Pulmonary artery endothelial cell (primary cell): ENCODE measurements at places on chromosomes 2 and 18. TPM values are rescaled to one million over a fixed set of nuclear protein-coding genes. Genes with fewer than 3 reads are reported as not detected.
A peak's percentile ranks its signal among the peaks of the same experiment; 100 is the strongest.

The DUSP2 gene
- total RNA-seq: 0.42 and 0.53 TPM in 2 replicates

The CRACDL gene
- 9.7 and 9.9 TPM in 2 replicates for total RNA-seq

The UBE2E3 gene
- 52.7 and 55.1 TPM in 2 replicates for total RNA-seq

GRCh38 chr2:233807966-233808935 lies 30.1 kb downstream of the MROH2A start:
- DNase-seq: no peak

DNA sequence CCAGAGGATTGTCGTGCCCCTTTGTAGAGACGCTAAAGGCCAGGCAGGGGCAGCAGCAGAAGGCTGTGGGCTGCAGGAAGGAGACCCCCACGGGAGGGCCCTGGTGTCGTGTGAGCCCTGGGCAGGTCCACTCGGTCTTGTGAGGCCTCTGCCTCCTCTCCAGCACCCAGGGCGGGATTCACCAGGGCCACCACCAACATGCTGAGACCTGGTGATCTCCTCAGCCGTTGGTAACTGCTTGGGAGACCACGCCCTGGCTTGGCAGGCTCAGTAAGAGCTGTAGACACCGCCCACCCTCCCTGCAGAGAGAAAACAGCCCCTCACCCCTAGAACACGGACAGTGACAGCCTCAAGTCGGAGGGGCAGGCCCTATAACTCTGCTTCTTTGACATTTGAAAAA lies 21.1 kb downstream of the MBP start:
- no peak for DNase-seq

GRCh38 chr18:10850840-10851239 lies 298.5 kb downstream of the PIEZO2 start:
- DNase-seq: no peak

GRCh38 chr2:85445316-85446295 lies 27.1 kb downstream of the SH2D6 start:
- no peak for DNase-seq

DNA sequence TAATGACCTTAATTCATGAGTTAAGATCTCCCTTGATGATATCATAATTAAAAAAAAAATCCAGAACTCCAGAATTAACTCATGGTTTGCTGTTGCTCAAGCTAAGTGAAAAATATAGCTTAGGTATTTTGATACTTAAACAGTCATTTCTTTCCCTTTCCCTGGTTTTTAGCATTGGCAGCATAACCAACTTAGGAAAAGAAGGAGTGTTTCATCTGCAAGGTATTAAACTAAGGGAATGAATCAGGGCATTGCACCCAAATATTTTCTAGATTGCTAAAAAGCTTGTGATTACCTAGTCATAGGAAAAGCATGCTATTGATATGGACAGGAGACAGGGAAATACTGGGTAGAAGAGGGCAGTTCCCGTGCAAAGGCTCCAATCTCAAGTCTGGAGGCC lies 207.2 kb downstream of the LRP1B start:
- no peak for DNase-seq

- DNase-seq: no peak
These were observed 21.2 kb downstream of the RNF149 start for GRCh38 chr2:101287303-101287702.

DNA sequence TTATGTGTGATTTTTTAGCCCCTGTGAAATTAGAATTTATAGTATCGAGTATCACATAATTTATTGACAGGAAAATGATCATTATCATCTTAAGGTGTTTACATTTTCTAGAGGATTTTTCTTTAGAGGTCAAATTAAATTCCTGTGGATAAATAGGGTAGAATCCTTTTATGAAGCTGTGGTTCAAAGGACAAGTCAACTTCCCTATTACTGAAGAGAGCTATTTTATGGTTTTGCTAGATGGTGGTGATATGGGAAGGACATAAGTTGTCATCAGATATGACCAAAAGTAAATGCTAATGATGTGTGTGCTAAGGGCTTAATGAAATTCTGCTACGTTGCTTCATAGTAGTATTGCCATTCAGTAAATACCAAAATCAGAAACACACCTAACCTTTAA lies 80.1 kb downstream of the EML4 start:
- DNase-seq: no peak

- DNase-seq: no peak
These were observed 44.7 kb upstream of the SNED1 start for GRCh38 chr2:240953426-240954410.

- DNase-seq: peak; percentile 3
These were observed 13.1 kb downstream of the ZAP70 start for GRCh38 chr2:97726261-97727064.

- no peak for DNase-seq
These were observed 398.5 kb downstream of the CDH2 start for GRCh38 chr18:27778441-27778840.

DNA sequence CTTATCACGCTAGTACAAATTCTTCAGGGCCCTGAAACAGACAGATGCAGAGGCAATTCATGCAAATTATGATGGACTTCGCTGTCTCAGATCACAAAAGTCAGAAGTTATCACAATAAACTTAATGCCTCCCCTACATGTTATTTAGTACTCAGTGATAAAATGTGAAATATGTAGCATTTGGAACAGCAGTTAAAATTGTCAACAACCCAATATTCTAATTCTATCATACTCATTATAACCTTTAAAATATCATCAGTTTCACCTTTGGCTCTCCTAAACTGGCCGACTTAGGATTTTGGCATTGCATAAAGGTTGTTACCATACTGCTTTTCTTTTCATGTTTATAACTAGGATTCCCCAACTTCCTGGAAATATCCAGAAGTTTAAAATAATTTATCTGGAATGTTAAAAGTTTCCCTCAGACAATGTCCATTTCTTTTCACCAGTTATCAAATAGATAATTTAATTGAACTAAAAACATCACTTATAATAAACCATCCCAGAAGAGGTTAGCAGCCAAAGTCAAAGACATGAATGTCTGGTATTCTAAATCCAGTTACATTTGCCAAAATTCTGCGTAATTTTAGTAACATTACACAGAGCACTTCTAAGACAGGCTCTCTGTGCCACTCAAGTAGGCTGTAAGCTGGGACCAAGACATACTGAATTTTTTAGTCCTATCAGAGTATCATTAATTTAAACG lies 239.8 kb downstream of the RBM43 start:
- DNase-seq: no peak
